ENCODE measurements at places on chromosomes 12 and 14.

DNA sequence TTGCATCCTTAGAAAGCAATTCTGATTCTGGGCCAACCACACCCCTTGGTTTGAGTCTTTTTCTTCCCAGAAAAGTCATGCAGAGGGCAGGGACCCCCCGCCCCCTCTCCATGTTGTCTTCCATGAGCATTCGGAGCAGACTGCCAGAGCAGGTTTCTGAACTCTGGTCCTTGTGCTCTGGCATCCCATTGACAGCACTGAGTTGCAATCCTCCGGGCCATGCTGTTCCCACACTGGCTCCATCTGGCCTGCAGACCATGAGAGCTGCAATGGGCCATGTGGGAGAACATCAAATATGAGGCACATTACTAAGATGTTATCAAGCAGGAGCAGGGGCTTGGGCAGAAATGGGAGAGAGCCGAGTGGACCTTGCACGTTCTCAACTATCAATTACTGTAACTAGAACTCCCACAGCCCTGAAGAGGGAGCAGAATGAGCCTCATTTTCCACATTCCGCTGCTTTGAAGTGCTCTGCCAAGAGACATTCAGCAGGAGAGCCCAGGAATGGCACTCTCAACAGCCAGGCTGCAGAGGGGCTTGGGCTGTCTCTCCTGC, 157.4 kb downstream of the STXBP6 start:
- DNase-seq, result no peak

- no peak for DNase-seq
Observed at GRCh38 chr14:50792051-50792477, 38.9 kb downstream of the NIN start.

GRCh38 chr14:50624447-50624846, 43.7 kb downstream of the SAV1 start:
- DNase-seq, result no peak

DNA sequence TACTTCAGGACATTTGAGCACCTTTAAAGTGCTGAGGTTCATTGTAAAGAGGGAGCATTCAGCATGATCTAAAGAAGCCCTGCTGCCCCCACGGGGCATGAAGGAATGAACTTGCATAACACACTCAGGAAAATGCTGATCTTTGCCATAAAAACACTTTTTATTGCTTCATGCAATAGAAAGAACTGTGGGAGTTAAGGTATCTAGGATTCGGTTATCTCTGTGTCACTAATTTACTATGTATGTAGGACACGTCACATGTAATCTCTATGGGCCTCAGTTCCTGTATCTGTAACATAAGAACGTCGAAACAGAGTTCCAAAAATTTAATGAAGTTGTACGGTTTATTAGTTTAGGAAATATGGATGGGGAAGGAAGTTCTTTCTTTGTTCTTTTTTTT, 33.0 kb downstream of the BTBD7 start:
- no peak for DNase-seq

GRCh38 chr12:89087149-89087825, 265.0 kb downstream of the DUSP6 start:
- DNase-seq, result no peak

Measured in hematopoietic multipotent progenitor cell (in vitro differentiated cells).